ENCODE measurements at places on chromosomes 5 and 9.
A peak's percentile ranks its signal among the peaks of the same experiment; 100 is the strongest.

- no peak overlapping the region for H3K4me3 ChIP-seq
- H3K36me3 ChIP-seq = peaks cover 3% of the 10 kb centered on the region
- no peak for DNase-seq
- peaks cover 3% of the 10 kb centered on the region for H3K4me1 ChIP-seq
Measured at GRCh38 chr5:180825768-180826525, 23.3 kb upstream of the MGAT1 start.

GRCh38 chr9:14520341-14520740 is 172.9 kb downstream of the ZDHHC21 start:
- H3K27ac ChIP-seq = no peak overlapping the region
- no peak overlapping the region for H3K4me3 ChIP-seq
- H3K27me3 ChIP-seq = no peaks in the 10 kb centered on the region
- no peaks in the 10 kb centered on the region for H3K36me3 ChIP-seq

GRCh38 chr9:131609099-131609830 is 63.9 kb downstream of the PRRT1B start:
- H3K4me1 ChIP-seq = peaks cover 24% of the 10 kb centered on the region
- no peaks in the 10 kb centered on the region for H3K27me3 ChIP-seq
- H3K27ac ChIP-seq = peak overlapping the region; percentile 79
- H3K36me3 ChIP-seq = peaks cover 44% of the 10 kb centered on the region

DNA sequence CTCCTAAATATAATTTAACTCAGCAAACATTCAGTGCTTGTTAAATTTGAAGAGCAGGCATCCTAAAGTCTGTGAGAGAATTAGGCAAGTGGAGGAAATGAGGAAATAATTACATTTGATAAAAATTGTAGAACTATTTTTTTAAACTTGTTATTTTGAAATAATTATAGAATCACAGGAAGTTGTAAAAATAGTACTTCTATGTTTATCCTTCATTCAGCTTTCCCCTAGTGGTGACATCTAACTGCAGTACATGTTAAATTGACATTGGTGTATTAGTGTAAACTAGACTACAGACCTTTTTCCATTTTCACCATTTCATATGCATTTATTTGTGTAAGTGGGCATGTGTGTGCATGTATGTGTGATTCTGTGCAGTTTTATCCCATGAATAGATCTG is 51.6 kb downstream of the F2RL2 start:
- H3K36me3 ChIP-seq = no peaks in the 10 kb centered on the region
- no peak overlapping the region for H3K4me3 ChIP-seq
- no peaks in the 10 kb centered on the region for H3K27me3 ChIP-seq
- H3K27ac ChIP-seq = no peak overlapping the region
- no peaks in the 10 kb centered on the region for H3K4me1 ChIP-seq

DNA sequence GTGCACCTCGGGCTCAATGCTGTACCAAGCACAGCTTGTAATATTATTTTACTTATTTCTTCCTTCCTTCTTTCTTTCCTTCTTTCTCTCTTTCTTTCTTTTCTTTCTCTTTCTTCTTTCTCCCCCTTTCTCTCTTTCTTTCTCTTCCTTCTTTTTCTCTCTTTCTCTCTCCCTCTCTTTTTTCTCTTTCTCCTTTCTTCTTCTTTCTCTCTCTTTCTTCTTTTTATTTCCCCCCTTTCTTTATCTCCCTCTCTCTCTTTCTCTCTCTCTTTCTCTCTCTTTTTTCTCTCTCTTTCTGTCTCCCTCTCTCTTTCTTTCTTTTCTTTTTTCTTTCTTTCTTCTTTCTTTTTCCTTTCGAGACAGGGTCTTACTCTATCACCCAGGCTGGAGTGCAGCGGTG is 32.7 kb upstream of the GNE start:
- no peaks in the 10 kb centered on the region for H3K4me1 ChIP-seq
- H3K27ac ChIP-seq = no peak overlapping the region

DNA sequence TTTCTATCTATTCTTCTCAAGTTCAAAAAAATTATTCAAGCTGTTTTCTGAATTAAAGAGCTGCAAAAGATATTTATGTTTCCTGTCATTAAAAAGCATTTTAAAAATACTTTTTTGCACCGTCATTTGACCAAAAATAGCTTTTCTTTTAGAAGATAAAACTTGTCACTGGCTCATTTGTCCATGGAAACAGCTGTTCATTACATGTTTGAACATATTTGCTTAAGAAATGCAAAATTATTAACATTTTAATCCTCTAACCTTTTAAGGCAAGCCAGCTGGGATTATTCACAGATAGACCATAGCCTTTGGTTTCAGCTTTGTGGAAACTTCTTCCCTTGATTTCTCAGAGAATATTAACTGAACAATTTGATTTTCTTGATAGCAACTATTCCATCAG is 393.9 kb downstream of the TUSC1 start:
- no peaks in the 10 kb centered on the region for H3K36me3 ChIP-seq
- no peaks in the 10 kb centered on the region for H3K4me1 ChIP-seq
- H3K27me3 ChIP-seq = no peaks in the 10 kb centered on the region
- no peak overlapping the region for H3K27ac ChIP-seq
- no peak overlapping the region for H3K4me3 ChIP-seq

DNA sequence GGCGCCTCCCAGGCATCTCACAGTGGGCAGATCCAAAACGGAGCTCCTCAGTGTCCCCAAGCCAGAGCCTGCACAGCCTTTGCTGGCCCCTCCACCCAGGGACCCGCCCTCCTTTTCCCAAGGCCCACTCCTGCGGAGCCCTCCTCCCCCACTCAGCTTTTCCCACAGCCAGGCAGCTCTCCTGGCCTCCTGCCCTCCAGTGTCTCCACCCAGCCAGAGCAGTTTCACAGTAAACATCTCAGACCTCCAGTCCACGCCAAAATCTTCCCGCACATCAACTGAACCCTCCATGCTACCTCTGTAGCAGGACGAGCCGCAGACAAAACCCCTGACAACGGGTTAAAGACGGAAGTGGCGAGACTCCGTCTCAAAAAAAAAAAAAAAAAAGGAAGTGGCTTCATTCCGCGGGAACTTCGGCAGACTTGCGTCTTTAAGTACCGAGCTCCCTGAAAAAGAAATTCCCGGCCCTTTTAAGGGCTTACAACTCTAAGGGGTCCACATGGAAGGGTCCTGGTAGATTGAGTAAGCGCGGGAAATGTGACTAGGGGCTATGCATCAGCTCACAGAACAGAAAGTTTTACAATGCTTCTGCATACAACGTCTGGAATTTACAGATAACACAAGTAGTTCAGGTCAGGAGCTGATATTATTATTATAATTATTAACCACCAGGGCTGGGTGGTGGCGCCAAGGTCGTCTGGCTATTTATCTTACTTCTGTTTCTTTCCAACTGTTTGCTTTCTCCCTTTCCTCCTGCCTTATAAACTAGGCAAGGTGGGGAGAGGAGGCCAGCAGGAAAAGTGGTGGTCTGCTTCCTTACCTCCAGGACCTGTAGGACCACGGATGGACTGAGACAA is 11.4 kb upstream of the GRIN1 start:
- H3K27me3 ChIP-seq = peaks cover 2% of the 10 kb centered on the region
- H3K36me3 ChIP-seq = no peaks in the 10 kb centered on the region
- no peak for DNase-seq
- peaks cover 6% of the 10 kb centered on the region for H3K4me1 ChIP-seq

DNA sequence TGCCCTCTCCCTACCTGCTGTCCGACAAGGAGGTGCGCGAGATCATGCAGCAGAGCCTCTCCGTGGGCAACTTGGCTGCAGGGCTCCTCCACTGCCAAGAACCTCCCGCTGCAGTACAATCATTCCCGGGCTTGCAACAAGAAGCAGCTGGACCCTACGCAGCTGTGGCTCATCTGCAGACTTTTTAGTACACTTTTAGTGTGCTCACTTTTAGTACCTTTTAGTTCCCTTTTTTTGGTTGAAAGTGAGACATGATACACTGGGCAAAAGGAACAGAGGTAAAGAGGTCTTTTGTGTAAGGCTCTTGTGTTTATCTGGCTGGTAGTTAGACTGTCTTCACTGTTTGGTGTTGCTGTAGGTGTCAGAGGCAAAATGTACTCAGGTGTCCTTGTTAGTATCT is 58.1 kb upstream of the SPTLC1 start:
- no peak overlapping the region for H3K4me3 ChIP-seq
- no peak for DNase-seq
- no peaks in the 10 kb centered on the region for H3K36me3 ChIP-seq
- no peaks in the 10 kb centered on the region for H3K27me3 ChIP-seq
- H3K27ac ChIP-seq = no peak overlapping the region

- no peak overlapping the region for H3K27ac ChIP-seq
- H3K4me3 ChIP-seq = no peak overlapping the region
- DNase-seq = peak; percentile 82
- no peaks in the 10 kb centered on the region for H3K27me3 ChIP-seq
- H3K36me3 ChIP-seq = no peaks in the 10 kb centered on the region
Measured at GRCh38 chr5:138632900-138633489, 57.8 kb upstream of the HSPA9 start.

DNA sequence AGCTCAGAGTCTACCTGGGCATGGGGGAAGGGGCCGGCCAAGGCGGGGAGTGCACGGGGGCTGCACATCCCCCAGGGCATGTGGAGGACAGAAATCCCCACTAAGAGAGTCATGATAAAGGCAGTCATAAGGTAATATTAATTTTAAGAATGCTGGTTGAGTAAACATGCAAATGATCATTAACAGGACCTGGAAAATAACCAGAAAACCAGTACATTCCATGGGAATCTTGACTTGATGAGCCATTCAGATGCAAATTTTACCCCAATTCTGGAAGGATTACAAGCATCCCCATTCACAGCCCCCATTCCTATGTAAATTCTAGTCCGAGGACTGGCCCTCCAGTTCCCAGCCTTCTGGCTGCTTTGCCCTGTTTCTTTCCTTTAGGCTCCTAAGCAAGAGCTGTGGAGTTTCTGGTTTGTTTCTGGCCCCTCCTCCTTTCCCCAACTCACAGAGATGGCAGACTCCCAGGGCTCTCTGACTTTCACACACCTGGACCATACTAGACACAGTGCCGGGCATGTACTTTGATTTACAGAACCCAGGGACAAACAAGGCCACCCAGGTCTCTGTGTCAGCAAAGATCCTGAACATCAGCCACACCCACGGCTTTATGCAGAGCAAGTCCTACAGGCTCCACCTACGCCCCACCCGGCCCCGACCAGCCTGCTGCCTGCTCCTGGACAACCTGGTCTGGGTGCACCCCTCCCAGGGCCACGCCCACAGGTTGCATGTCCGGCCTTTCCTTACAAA is 62.7 kb downstream of the SEMA4D start:
- no peaks in the 10 kb centered on the region for H3K36me3 ChIP-seq
- H3K27ac ChIP-seq = no peak overlapping the region
- no peak overlapping the region for H3K4me3 ChIP-seq
- no peaks in the 10 kb centered on the region for H3K27me3 ChIP-seq
- peaks cover 23% of the 10 kb centered on the region for H3K4me1 ChIP-seq

DNA sequence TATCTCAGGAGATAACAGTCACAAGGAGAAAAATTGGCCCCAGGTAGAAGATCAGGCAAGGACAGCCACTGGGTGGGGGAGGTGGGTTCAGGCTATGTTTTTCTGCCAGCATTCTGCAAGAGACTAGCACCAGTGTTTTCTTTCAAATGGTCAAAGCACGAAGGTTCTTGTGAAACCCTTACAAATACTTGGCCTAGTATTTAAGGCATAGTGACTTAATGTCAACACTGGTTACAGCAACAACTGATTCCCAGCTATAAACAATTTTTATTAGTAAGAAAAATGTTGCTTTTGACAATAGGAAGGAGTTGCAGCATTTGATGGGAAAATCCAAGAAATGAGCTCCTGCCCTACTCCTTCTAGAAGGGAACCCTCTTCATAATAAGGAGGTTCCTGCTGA is 349.6 kb downstream of the SLIT3 start:
- H3K27ac ChIP-seq = no peak overlapping the region
- no peak overlapping the region for H3K4me3 ChIP-seq
- no peaks in the 10 kb centered on the region for H3K36me3 ChIP-seq
- H3K4me1 ChIP-seq = peaks cover 5% of the 10 kb centered on the region
- no peaks in the 10 kb centered on the region for H3K27me3 ChIP-seq

GRCh38 chr5:98398465-98398864 is 375.0 kb upstream of the RGMB start:
- no peak for DNase-seq
- no peaks in the 10 kb centered on the region for H3K36me3 ChIP-seq
- H3K27ac ChIP-seq = no peak overlapping the region
- no peaks in the 10 kb centered on the region for H3K27me3 ChIP-seq
- no peaks in the 10 kb centered on the region for H3K4me1 ChIP-seq

DNA sequence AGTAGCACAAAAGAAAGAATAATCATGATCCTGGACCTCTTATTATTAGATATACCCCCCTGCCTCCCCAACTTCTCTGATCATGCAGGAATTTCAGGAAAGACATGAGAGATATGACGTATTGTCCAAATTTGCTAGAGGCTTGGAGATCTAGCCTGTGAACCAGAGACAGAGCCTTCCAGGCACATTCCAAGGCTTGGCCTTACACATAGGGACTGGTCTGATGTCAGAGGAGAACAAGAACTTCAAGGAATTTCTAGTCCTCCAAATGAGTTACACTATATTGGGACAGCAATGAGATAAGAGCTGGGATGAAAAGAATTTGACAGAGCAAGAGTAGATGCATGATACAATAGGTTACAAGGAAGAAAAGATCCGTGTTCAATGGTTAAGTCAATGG is 67.0 kb downstream of the MCTP1 start:
- H3K4me3 ChIP-seq = no peak overlapping the region
- H3K36me3 ChIP-seq = no peaks in the 10 kb centered on the region
- peaks cover 1% of the 10 kb centered on the region for H3K4me1 ChIP-seq
- no peaks in the 10 kb centered on the region for H3K27me3 ChIP-seq
- no peak for DNase-seq

- no peaks in the 10 kb centered on the region for H3K27me3 ChIP-seq
- H3K27ac ChIP-seq = no peak overlapping the region
- H3K4me3 ChIP-seq = no peak overlapping the region
- DNase-seq = no peak
Measured at GRCh38 chr5:178123094-178123965, 7.5 kb upstream of the RMND5B start.

DNA sequence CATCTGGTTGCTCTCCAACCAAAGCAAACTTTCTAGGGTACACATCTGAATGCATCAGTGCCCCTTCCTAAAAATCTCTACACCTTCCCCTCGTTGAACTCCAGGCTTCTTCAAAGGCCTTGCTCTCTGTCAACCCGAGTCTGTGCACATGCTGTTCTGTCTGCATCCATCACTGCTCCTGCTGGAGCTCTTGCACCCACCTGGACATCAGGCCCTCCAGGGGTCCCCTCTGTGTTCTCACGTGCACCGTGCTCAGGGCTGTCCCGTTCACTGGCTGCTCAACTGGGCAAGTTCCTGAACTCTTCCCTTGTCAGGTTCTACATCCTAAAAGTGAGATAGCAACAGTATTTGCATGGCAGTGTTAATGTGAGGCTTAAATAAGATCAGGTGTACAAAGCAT is 62.7 kb upstream of the ANGPTL2 start:
- no peak overlapping the region for H3K4me3 ChIP-seq
- no peak overlapping the region for H3K27ac ChIP-seq
- H3K4me1 ChIP-seq = peaks cover 8% of the 10 kb centered on the region

GRCh38 chr5:10633271-10634049 is 69.6 kb downstream of the ANKRD33B start:
- DNase-seq = no peak
- H3K36me3 ChIP-seq = no peaks in the 10 kb centered on the region
- no peak overlapping the region for H3K27ac ChIP-seq
- H3K4me1 ChIP-seq = peaks cover 18% of the 10 kb centered on the region
- H3K27me3 ChIP-seq = peaks cover 3% of the 10 kb centered on the region
- H3K4me3 ChIP-seq = no peak overlapping the region
